Activated T-helper 17 cell treated with anti-CD3 and anti-CD28 coated beads, Interleukin-2, amount 50 U/mL, for 72 hours (primary cell): ENCODE measurements at places on chromosomes 1 and 21. TPM values are rescaled to one million over a fixed set of nuclear protein-coding genes. Genes with fewer than 3 reads are reported as not detected.
A peak's percentile ranks its signal among the peaks of the same experiment; 100 is the strongest.

DNA sequence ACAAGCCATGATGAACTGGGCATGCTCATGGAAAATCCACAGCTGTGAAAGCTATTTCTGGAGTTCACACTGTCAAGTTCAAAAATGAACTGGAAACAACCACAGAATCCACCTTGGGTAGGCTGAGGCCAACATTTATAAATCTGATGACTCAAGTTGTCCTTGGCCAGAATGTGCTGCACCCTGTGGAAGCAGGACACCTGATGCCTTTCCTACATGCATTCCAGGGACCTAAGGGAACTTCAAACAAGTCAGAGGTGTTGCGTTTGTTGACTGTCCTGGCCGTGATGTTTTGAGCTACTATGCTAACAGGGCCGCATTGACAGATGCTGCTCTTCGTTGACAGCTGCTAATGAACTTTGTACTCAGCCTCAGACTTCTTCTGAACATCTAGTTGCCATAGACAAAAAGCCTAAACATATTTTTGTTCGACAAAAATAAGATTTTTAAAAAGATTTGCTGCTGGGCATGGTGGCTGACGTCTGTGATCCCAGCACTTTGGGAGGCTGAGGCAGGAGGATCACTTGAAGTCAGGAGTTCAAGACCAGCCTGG is 127.9 kb upstream of the SLC45A1 start:
- no peak for ATAC-seq

NUP133 gene
- total RNA-seq: 52.1 TPM

GRCh38 chr1:15139654-15140350 is 13.7 kb upstream of the TMEM51 start:
- no peak for ATAC-seq

AMY1A gene
- total RNA-seq: not detected

DNA sequence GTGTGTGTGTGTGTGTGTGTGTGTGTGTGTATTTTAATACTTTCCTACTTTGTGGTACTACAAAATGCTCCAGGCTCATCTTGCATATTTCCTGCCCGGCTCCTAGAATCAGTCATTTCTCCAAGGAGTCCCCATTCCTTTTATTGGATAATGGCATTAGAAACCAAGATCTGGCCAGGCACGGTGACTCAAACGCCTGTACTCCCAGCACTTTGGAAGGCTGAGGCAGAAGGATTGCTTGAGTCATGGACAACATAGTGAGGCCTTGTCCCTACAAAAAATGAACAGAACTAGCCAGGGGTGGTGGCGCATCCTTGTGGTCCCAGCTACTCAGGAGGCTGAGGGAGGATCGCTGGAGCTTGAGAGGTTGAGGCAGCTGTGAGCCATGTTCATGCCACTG is 20.3 kb downstream of the EPB41 start:
- no peak for ATAC-seq

- ATAC-seq: no peak
Measured at GRCh38 chr1:210272666-210273065, 40.1 kb downstream of the SERTAD4 start.

APOBEC4 gene
- not detected for total RNA-seq

GRCh38 chr1:231507476-231508355 is 20.8 kb upstream of the TSNAX start:
- ATAC-seq: peak; percentile 85

- no peak for ATAC-seq
Measured at GRCh38 chr1:208857465-208857864, 613.3 kb upstream of the PLXNA2 start.

- no peak for ATAC-seq
Measured at GRCh38 chr1:237327061-237327460, 285.1 kb downstream of the RYR2 start.

MAN1A2 gene
- 26.1 TPM for total RNA-seq

NBPF10 gene
- 3.1 TPM for total RNA-seq

DNA sequence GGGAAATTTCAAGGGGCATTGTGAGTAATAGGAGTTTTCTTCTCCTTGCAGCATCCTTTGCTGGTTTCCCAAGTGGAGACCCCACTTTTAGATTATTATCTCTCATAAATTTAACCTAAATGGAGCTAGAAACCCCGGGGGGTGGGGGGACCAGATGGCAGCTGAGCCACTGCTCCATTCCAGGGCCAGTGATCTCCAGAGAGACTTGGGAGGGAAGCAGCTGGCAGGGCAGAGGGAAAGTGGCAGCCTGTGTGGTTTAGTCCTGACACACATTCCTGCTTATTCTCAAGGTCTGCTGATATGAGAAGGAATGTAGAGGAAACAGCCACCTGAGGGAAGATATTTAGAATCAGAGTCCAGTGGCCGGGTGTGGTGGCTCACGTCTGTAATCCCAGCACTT is 16.3 kb downstream of the PCP4L1 start:
- ATAC-seq: no peak

DNA sequence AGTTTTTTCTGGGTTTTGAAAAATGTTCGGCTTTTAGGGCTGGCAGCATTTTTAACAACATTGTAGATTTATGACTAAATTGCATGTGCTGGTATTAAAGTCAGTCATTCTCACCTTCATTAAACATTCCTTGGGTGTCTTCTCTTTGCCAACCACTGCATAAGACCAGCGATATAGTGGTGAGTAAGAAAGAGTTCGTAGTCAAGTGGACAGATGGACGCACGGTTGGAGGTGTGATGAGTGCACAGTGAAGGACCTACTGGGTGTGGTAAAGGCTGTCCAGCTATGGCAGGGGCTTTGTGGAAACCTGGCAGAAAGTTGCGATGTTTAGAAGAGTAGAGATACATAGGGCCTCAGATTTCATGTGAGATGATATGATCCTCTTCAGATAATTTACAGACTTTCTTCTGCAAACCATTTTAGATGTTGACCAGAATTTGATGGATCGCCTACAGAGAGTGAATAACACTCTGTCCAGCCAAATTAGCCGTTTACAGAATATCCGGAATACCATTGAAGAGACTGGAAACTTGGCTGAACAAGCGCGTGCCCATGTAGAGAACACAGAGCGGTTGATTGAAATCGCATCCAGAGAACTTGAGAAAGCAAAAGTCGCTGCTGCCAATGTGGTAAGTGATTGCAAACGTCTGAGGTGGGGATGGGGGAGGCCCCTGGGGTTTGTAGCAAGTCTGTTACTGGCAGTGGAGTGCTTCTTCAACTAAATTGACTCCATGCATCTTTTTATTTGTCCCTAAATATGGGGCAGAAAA is 56.0 kb upstream of the LAMC2 start:
- ATAC-seq: no peak

DNA sequence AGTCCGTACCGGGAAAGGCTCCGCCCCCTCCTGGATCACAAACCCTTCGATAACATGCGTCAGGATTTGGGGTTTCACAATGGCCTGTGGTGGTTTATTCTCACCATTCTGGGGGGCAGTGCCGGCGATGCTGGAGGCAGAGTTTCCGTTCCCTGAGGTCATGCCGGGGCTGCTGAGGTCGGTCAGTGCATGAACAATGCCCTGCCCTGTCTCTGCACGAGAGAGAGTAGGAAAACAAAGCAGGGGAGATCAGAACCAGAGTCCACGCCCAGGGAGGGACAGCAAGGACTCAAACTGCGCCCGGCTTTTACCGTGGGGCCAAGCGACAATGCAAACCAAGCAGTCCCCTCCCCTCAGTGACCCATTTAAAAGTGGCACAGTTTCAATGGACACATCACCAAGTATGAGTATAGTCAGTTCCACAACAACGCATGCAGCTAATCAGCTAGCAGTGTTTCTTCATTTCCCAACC is 13.2 kb upstream of the A3GALT2 start:
- no peak for ATAC-seq
